ENCODE measurements at places on chromosomes 3 and 15. TPM values are rescaled to one million over a fixed set of nuclear protein-coding genes. Genes with fewer than 3 reads are reported as not detected.

CHDH gene
- 41.5 TPM for total RNA-seq

GRCh38 chr3:67034371-67034770 lies 36.3 kb downstream of the KBTBD8 start:
- H3K27me3 ChIP-seq: no peaks in the 10 kb centered on the region
- no peak overlapping the region for H3K4me3 ChIP-seq
- no peak for DNase-seq
- H3K4me1 ChIP-seq: no peaks in the 10 kb centered on the region
- H3K27ac ChIP-seq: no peak overlapping the region

DNA sequence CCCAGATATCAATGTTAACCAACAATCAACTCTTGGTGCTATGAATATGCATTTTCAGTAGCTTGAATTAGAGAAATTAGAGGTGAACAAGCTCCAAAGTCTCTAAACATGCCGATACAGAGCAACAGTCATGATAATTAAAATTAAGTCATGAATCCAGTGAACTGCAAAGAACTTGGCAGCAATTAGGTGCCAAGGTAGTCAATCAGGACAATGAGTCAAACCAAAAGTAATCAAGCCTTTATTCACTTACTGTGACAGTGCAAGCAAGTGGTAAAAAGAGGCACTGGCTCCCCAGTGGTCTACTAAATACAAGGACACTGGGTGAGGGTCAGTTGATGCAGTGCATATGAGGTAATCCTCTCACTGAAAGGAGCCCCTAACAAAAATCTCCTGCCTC lies 1.8 kb downstream of the ZNF770 start:
- no peak for DNase-seq
- peak overlapping the region; percentile 82 for H3K4me3 ChIP-seq
- H3K4me1 ChIP-seq: peaks cover 10% of the 10 kb centered on the region
- H3K27ac ChIP-seq: no peak overlapping the region

DNA sequence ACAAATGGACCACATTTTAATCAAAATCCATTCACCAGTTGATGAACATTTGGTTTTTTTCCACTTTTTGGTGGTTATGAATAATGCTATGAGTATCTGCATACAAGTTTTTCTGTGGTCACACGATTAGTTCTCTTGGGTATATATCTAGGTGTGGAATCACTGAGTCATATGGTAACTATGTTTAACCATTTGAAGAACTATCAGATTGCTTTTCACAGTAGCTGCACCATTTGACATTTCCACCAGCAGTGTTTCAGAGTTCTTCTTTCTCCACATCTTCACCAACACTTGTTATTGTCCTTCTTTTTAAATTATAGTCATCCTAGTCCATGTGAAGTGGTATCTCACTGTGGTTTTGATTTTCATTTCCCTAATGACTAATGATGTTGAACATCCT lies 33.3 kb upstream of the ATG7 start:
- DNase-seq: no peak
- no peak overlapping the region for H3K27ac ChIP-seq
- H3K4me3 ChIP-seq: no peak overlapping the region
- no peaks in the 10 kb centered on the region for H3K36me3 ChIP-seq

DNA sequence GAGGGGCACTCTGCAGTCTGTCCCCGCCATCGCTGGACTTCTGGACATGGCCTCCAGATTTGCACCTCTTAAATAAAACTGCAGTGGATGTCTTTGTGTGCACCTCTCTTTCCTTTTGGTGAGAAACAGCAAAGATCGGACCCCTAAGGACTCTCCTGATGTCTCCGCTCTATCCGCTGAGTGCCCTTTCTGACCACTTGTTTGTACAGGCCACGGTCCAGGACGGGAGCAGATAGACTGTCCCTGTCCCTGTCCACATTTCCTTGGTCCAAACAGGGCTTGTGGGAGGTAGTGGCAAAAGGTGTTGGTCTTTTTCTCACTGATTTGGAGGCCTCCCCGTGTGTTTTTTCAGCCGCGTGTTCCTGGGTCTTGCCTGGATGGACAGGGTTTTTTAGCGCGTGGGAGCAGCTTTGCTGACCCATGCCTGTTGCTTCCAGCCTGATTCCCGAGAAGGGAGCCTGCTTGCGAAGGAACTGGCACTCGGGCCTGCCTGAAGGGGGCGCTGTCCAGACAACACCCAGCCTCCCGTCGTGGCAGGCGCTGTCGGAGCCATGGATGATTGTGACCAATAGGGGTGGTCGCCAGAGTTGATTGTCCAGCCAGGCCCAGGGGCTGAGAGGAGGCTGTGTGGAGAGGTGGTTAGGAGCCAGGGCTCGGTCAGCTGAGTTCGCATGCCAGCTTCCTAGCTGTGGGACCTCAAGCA lies 13.2 kb upstream of the STAB1 start:
- no peaks in the 10 kb centered on the region for H3K4me1 ChIP-seq
- DNase-seq: no peak
- H3K36me3 ChIP-seq: peaks cover 6% of the 10 kb centered on the region
- H3K4me3 ChIP-seq: no peak overlapping the region
- H3K27me3 ChIP-seq: no peaks in the 10 kb centered on the region

- DNase-seq: no peak
- no peaks in the 10 kb centered on the region for H3K27me3 ChIP-seq
- peak overlapping the region; percentile 94 for H3K27ac ChIP-seq
- peak overlapping the region; percentile 86 for H3K4me3 ChIP-seq
Observed at GRCh38 chr3:49721896-49722781, 1.6 kb downstream of the GMPPB start.

DNA sequence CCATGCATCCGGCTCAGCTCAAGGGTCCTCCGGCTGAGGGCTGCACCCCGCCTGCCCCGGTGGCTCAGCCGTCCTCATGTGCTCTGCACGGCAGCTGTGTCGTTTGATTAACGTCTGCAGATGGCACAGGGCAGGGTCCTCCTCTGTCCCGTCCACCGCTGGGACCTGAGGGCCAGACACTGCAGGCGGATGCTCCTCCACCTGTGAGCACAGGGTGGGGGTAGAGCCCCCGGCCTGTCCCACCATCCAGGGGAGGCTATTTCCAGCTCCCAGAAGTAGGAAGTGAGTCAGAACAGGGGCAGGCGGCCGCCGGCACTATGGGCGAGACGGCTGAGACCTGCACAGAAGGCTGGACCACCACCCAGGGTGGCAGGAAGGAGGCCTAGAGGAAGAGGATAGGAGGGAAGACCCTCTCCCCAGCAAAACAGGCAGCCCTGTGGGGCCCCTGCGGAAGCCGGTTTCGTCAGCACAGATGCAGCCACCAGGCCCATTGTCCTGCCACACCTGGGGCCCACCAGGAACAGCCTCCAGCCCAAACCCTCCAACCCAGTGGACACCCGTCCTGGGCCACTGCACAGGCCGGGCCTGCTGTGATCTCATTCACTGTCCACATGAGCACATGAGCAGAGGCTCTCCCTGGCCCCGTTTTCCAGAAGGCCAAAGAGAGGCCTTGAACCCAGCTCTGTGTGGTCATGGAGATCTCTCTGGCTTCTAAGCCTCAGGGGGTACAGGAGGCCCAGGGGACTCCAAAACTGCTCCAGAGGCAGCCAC lies 12.6 kb upstream of the PLXND1 start:
- peak; percentile 18 for DNase-seq
- no peaks in the 10 kb centered on the region for H3K36me3 ChIP-seq
- no peak overlapping the region for H3K4me3 ChIP-seq
- no peaks in the 10 kb centered on the region for H3K27me3 ChIP-seq
- H3K27ac ChIP-seq: no peak overlapping the region

TLR9 gene
- total RNA-seq: 0.25 TPM

DNA sequence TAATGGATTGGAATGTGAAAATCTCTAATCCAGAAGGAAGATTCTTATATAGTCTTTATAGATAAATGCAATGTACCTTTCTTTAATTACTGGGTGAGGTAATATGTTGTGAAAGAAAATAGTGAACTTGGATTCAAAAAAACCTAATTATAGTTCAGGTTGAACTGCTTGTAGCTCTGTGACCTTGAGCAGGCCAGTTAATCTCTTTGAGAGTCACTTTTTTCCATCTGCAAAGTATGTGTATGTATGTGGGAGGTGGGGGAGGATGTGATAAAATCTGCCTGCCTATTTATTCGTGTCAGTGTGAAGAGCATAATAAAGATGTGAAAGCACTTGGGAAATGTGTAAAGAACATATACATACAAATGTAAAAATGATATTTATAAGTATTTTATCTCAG lies 34.4 kb downstream of the GLCE start:
- DNase-seq: no peak
- H3K4me1 ChIP-seq: no peaks in the 10 kb centered on the region
- no peak overlapping the region for H3K4me3 ChIP-seq
- no peaks in the 10 kb centered on the region for H3K27me3 ChIP-seq

DNA sequence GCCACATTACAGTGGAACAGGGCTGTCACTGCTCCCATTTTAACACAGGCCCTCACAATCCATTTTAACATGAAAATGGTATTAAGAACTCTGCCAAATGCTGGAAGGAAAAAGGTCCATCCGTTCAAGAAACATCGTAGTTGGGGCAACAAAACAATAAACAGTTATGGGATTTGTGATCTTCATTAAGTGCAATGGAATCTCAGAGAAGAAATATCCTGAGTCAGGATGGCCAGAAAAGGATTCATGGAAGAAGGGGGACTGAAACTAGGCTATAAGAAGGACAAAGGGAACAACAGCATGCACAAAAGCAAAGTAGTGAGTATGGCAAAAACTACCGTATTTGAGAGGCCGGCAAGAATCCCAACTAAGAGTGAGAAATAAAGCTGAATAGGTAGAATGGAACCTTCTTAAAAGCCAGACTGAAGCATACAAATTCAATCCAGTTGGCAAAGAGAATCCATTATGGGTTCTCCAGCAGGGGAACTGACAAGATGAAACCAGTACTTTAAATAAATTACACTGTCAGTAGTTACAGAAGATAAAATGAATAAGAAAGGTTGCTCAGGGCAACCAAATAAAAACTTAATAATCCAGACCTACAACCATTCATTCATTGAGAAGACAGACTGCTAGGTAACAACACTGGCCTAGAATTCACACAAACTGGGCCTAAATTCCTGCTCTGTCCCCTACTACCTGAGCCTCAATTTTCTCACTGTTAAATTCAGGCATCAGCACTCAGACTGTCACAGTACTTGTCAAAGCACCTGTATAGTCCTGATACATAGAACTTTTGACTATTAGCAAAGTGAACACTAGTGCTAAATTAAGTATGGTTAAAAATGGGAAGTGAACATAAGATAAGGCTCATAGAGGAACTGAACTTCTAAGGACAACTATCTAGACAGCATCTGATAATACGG lies 6.3 kb downstream of the TBL1XR1 start:
- H3K27me3 ChIP-seq: no peaks in the 10 kb centered on the region
- H3K27ac ChIP-seq: no peak overlapping the region
- no peak for DNase-seq
- H3K36me3 ChIP-seq: no peaks in the 10 kb centered on the region
- peaks cover 15% of the 10 kb centered on the region for H3K4me1 ChIP-seq

C3orf33 gene
- 2.4 TPM for total RNA-seq

GRCh38 chr3:33202711-33203457 lies 15.7 kb downstream of the SUSD5 start:
- no peaks in the 10 kb centered on the region for H3K4me1 ChIP-seq
- H3K27me3 ChIP-seq: no peaks in the 10 kb centered on the region
- no peak overlapping the region for H3K27ac ChIP-seq
- no peak overlapping the region for H3K4me3 ChIP-seq

GRCh38 chr15:48680841-48681240 lies 35.3 kb upstream of the FBN1 start:
- no peak for DNase-seq
- no peak overlapping the region for H3K27ac ChIP-seq
- no peak overlapping the region for H3K4me3 ChIP-seq

- DNase-seq: peak; percentile 46
- H3K36me3 ChIP-seq: no peaks in the 10 kb centered on the region
- no peaks in the 10 kb centered on the region for H3K27me3 ChIP-seq
- H3K27ac ChIP-seq: no peak overlapping the region
- no peak overlapping the region for H3K4me3 ChIP-seq
Observed at GRCh38 chr3:45554006-45554666, 40.4 kb upstream of the LIMD1 start.

DNA sequence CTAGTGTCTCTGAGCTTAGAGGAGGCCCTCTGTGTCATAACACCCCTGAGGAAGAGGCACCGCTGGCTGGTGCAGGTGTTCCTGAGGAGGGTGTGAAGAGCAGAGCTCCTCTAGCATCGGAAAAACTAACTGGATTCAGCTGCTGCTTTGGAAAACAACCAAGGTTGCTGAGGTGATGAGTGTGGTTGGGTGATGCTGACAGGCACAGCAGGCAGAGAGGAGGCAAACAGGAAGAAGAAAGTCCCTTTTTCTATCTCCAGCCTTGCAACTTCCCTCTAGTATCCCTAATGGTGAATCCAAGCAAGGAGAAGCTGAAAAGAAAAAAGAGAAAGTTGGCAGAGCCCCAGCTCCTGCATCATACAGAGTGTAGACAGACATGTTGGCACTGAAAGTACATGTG lies 3.8 kb upstream of the OR4F15 start:
- no peaks in the 10 kb centered on the region for H3K36me3 ChIP-seq
- H3K27ac ChIP-seq: no peak overlapping the region
- H3K4me3 ChIP-seq: no peak overlapping the region
- H3K27me3 ChIP-seq: no peaks in the 10 kb centered on the region

DNA sequence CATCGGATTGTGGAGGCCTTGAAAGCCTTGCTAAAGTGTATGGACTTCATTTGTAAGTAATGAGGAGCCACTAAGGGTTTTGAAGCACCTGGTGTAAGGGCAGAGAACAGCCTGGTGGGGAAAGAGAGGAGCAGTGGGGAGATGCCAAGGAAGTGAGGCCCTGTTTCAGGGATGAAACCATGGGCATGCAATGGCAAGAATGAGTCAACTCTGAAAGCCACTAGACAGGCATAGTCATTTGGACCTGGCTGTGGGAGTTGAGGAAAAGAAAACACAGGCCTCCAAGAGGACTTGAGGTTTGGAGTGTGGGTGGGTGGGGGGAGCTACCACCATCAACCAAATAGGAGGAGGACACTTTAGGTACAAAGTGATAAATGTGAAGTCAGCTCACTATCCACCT lies 7.6 kb downstream of the XCR1 start:
- H3K27me3 ChIP-seq: no peaks in the 10 kb centered on the region
- no peaks in the 10 kb centered on the region for H3K4me1 ChIP-seq
- no peaks in the 10 kb centered on the region for H3K36me3 ChIP-seq
- no peak for DNase-seq
- no peak overlapping the region for H3K4me3 ChIP-seq

DNA sequence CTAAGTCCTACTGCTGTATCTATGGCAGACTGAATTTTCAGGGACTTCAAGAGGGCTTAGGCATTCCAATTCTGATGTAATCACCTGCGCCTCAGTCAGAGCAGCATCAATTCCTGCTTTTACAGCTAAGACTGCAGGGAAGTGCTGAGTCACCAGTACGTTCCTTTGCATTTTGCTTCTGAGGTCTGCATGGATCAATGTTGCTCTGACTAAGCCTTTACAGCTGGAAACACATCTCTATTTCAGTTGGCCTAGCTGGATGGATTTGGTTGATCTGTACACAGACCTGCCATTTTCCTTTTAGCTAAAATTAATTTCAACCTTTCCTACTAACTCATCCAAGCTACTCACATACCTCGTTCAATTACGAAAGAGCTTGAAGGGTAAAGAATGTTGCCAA lies 51.3 kb downstream of the ETV5 start:
- H3K27ac ChIP-seq: no peak overlapping the region
- H3K4me1 ChIP-seq: no peaks in the 10 kb centered on the region
- DNase-seq: no peak
- no peaks in the 10 kb centered on the region for H3K27me3 ChIP-seq
- H3K4me3 ChIP-seq: no peak overlapping the region

RLBP1 gene
- not detected for total RNA-seq

- H3K36me3 ChIP-seq: no peaks in the 10 kb centered on the region
- no peak overlapping the region for H3K4me3 ChIP-seq
- peaks cover 14% of the 10 kb centered on the region for H3K4me1 ChIP-seq
- no peak overlapping the region for H3K27ac ChIP-seq
- DNase-seq: no peak
Observed at GRCh38 chr3:14450506-14450905, 48.1 kb downstream of the SLC6A6 start.

GRCh38 chr3:115982629-115983028 lies 359.3 kb downstream of the GAP43 start:
- no peaks in the 10 kb centered on the region for H3K4me1 ChIP-seq
- H3K36me3 ChIP-seq: no peaks in the 10 kb centered on the region
- no peak overlapping the region for H3K4me3 ChIP-seq
- no peak for DNase-seq
